ENCODE measurements at places on chromosomes 5 and 9.

DNA sequence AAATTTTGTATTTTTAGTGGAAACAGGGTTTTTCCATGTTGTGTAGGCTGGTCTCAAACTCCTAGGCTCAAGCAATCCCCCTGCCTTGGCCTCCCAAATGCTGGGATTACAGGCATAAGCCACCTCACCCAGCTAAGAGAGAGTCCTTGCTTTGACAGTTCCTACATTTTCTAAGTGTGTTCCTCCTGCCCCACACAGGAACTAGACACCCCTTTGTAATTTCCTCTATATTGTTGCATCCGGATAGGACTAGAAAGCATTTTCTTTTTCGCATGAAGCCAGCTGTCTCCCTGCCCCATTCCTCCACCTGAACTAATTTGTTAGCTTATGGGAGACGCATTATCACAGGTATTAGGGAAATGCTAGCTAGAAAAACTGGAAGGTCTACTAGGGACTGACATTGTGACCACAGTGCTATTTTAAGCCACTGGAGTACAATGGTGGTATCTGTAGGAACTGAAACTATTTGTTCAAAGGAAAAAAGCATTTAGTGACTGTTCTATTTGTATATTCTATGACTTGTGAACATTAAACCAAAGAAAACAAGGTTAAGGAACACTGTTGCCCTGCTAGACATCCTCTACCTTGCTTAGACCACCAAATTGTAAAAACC lies 214.1 kb downstream of the SMARCA2 start:
- no peak for DNase-seq

- no peak for DNase-seq
Measured at GRCh38 chr5:136423944-136424606, 58.7 kb upstream of the TRPC7 start.

DNA sequence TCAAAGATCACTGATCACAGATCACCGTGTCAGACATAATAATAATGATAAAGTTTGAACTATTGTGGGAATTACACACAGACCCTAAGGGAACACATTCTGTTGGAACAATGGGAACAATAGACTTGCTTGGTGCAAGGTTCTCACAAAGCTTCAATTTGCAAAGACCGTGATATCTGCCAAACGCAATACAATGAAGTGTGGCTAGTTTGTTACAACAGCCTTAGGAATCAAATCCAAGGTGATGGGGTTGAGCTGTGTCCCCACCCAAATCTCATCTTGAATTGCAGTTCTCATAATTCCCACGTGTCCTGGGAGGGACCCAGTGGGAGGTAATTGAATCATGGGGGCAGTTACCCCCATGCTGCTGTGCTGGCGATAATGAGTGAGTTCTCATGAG lies 20.8 kb downstream of the KYAT1 start:
- no peak for DNase-seq

DNA sequence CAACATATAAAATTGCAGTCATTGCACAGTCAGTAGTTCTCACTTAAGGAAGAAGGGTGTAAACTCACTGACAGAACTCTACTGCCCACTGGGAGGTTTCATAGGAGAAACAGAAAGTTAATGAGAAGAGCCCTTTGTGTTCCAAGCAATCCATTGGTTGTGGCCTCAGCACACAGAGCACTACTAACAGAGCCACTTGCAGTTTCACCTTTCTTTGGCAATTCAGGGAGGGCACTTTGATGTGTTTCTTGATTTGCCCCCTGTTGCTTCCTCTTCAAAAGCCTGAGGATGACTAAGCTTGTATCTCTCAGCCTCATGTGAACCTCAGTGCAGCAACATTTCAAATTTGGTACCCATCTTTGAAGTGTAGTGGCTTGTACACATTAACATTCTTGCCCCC lies 409.4 kb downstream of the DMRTA1 start:
- no peak for DNase-seq

DNA sequence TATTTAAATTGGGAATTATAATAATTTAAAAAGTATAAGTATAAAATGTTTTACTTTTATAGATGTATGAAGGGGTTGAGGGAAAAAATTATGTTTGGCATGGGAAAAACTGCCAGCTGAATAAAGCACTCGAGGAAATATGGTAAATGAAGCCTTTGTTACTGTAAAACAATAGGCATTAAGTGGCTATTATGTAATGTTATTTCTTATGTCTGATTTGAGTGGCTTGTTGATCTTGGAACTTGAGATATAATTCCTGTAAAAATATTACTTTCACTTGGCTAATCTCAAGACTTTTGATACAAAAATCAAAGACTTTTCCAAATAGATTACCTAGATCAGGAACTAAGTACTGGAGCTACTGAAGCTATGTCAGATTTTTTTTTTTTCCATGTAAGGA lies 182.9 kb downstream of the CD180 start:
- no peak for DNase-seq

DNA sequence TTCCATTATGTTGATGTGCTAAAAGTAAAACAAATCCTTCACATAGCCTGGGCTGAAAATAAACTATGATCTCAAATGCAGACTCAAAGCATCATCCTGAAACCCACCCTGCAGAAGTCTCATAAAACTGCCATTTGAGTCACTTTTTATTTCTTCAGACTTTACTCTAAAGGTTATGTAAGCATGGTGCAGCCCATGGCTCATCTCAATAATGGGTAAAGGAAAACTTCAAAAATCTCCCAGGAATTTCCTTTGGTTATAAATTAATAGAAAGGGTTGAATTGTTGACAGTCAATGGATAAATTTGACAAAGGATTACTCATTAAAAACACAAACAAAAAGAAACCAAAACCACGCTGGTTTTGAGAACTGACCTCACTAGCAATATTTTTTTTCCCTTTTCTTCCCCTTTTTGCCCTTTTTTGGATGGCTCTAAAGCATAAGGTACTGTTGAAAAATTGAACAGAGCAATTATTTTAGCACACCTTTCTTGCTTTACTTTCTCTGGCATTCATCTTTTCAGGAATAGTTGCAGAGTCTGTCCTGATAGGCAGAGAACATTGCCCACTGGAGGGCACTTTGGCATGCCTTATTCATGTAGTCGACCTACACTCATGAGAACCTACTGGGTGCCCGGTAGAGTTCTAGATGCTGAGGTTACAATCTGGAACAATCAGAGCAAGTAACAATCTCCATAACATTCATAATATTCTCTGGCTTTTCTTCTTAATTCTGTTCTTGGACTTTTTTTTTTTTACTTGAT lies 191.4 kb downstream of the TMEM167A start:
- DNase-seq = no peak

DNA sequence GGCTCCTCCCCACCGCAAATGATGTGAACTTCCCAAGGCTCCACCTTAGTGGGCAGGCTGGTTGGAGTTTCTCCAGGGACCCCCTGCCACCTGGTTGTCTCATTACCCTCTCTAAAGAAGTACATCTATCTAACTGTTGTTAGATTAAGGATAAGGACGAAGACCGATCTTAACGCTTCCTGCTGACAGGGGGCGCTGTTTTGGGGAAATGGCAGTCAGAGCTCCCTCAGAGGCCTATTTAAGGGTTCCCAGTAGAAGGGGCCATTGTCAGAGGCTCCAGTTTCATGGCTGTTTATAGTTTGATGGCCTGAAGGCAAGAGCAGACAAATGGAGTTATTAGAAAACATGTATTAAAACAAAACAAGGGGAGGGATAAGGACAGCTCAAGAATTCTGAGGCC lies 100.1 kb downstream of the SPEF2 start:
- no peak for DNase-seq

DNA sequence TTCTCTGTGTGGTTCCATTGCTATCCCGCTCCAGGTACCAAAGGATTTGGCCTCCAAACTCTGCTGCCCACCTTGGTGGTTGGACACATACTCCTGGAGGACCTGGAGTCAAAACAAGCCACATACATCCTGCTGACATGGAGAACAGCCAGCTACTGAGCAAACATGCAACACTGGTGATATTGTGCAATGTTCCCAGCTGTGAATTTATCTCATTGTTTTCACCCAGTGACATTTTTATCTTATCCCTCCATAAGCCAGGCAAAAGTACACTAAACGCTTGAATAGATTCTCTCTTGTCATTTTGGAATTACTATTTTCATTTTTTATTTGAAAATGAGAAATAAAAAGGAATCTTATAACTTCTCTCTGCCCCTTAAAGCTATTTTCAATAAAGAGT lies 11.1 kb upstream of the CTSL start:
- no peak for DNase-seq

DNA sequence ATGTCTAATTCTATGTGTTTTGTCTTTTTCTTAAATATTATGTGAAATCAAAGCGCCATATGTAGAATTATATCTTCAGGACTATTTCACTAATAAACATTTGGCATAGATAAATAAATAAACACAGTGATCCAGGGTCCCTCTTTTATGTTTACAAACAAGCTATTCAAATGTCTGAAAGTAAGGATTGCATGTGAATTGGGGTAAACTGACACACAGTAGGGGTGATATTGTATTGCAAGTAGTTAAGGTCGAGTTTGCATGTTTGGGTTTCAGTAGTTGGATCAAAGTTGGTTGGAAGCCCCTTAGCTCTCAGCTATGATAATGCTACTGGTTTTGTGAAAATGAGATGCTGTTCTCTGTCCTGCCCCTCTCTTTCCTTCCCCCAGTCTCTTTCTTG lies 11.4 kb downstream of the ISL1 start:
- no peak for DNase-seq

DNA sequence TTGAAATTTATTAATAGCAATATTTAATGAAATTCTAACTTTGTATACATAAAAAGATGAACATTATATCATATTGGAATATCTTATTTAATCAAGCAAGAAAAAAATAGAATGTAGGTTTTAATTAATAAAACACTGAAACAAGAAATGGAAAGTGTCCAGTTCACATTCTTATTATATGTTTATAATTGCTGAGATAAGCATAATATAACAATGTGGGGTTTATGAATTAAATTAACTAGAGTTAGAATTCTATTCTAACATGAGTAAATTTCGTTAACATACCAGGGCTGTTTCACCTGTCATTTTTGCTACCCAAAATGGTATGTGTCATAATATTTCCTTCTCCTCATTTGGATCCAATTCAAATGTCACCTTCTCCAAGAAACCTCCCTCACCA lies 12.3 kb downstream of the CDH9 start:
- no peak for DNase-seq

DNA sequence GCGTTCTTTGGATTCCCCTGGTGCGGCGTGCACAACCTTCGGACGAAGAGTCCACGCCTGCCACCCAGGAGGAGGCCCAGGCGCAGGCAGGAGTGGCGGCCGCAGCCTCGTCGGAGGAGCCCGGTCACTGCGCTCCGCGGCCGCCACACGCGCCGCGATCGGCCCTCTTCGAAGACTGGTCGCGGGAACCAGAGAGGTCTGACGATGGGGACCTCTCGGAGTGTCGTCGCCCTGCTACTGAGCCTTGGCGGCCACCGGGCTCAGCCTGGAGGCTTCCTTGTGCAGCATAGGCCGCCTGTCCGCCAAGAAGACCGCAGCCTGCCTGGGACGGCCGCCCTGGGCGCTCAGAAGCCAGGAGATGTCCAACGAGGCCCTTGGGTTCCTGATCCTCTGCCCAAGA lies 112.5 kb upstream of the SELENOP start:
- DNase-seq = no peak

DNA sequence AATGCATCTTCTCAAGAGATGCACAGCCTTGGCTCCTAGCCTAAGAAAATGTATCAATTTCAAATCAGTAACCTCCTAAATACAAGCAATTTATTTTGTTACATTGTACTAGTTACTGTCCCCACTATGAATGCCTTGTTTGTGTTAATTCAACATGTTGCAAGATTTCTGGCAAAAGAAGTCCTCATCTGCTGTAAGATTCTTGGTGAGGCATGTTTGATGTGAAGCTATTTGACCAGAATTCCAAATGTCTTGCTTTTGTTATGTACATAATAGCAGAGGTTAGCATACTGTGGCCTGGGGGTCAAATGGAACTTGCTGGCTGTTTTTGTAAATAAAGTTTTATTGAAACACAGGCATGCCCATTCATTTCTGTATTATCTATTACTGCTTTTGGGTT lies 1023.1 kb upstream of the WWC1 start:
- DNase-seq = no peak

DNA sequence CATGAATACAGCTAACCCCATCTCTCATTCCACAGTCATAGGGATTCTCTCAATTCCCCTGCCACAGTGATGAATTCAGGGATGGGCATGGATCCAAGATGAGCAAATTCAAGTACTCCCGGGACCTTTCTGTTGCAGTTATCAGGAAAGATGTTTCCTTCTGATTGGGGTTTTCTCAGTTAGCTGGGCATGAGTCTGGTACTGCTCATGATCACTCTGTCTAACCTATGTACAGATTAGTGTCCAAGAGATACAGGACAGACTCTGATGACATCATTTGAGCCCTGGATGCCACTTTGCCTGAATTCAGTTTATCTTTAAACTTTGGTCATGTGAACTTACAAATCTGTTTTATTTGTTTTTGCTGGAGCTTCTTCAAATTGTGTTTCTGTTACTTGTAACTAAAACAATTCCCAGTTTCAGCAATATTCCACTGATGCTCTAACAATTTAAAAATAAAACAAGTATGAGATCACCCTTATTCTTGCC lies 257.7 kb upstream of the KLF9 start:
- no peak for DNase-seq

DNA sequence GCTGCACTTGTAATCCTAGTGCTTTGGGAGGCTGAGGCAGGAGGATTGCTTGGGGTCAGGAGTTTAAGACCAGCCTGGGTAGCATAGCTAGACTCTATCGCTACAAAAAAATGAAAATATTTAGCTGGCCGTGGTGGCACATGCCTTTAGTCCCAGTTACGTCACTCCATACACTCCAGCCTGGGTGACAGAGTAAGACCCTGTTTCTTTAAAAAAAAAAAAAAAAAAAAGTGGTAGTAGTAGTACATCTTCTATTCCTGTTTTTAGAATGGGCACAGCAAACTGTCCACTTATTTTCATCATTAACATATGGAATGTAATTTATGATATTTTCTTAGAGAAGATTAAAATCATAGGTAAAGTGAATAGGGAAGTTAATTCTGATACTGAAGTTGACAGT lies 48.2 kb downstream of the TRIO start:
- DNase-seq = no peak

GRCh38 chr5:54388409-54388808 lies 67.1 kb upstream of the HSPB3 start:
- DNase-seq = no peak

DNA sequence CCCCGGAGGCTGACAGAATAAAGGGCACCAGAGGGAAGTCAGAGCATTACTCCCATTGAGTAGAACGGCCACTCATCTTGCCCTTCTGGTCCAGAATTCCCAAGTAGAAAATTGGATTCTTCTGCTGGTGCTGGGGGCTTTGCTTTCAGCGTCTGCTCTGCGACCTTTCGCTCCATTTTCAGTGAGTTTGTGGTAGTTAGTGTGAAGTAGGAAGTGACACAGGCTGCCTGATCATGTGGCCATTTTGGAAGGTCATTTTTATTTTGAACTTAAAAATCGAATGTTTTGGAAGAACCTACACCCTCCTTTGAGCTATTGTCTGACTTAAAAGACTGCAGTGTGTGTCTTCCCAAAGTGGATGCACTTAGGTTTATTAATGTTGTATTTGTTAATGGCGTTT lies 56.7 kb upstream of the FAM120AOS start:
- DNase-seq = no peak
